Esophagus squamous epithelium (tissue), 5 donors: ENCODE measurements at places on chromosomes 12 and 14. TPM values are rescaled to one million over a fixed set of nuclear protein-coding genes. Genes with fewer than 3 reads are reported as not detected.

- DNase-seq: no peak
Observed at GRCh38 chr14:96484399-96484798, 17.8 kb upstream of the PAPOLA start.

CEBPE gene
- not detected for total RNA-seq

DNA sequence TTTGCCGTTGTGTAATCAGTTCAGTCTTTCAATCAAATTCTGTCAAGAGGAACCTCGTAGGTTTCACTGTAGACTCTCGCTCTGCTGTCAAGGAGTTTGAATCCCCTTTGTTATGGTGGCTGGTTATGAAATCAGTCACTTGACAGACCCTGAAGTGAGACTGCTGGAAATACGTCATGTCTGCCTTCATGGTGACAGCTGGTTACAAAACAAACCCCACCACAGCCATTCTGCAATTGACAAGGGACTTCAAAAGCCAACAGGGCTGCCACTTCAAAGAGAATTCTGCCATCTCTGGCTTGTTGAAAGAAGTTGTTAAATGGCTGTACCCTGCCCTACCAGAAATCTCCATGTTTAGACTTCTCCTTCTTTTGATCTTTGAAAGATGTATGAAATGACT is 286.9 kb downstream of the ERC1 start:
- no peak for DNase-seq

GRCh38 chr12:39887856-39888255 is 218.0 kb downstream of the SLC2A13 start:
- DNase-seq: no peak

- no peak for DNase-seq
Observed at GRCh38 chr12:66942741-66943465, 264.0 kb upstream of the GRIP1 start.

PTPRR gene
- not detected for total RNA-seq

- DNase-seq: no peak
Observed at GRCh38 chr12:102167821-102168604, 29.6 kb downstream of the PMCH start.

DNA sequence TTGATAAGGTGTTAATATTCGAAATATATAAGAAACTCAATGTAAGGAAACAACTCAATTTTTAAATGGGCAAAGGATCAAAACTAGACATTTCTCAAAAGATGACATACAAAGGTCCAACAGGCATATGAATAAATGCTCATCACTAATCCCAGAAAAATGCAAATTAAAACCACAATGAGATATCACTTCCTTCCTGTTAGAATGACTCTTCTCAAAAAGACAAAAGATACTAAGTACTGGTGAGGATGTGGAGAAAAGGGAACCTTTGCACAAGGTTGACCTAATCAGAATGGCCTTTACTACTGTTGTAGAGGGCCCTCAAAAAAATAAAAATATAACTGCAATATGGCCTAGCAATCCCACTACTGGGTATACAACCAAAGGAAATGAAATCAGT is 383.4 kb downstream of the KCNH5 start:
- no peak for DNase-seq

DNA sequence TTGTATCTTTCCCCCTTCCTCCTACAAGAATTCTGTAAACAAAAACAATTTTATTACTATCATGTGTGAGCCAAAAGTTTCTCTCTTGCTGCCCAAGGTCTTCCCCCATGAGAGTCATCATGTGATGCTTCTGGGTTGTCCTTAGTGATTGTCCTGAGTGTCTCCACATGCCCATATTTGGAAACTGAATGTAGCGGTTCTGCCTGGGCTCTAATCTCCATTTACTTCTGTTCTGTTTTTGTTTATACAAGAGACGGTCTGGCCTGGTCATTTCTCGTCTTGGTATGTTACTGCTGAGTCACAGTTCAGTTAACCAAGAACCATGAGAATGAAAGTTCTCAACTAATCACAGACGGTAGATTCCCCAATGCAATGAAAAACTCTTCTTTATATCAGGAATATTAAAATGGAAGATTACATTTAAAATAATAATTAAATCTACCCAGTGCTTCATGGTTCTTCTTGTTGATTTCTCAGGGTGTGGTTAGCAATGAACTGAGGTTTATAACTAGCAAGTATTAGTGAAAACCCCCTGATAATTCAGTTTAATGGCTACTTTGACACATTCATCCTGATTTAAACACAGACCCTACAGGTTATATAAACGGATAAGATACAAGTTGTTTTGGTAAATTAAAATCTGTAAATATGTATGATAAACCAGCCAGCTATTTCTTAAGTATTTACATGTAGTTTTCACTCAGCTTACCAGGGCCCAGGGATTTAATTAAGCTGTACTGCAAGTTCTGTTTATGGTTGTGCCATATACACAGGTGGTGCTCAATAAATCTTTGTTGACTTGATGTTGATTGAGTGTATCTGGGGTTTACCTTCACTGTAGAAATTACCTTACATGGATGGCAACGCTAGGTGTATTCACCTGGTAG is 81.1 kb downstream of the PELI2 start:
- no peak for DNase-seq

VDR gene
- total RNA-seq: 16.6 TPM

PRB2 gene
- total RNA-seq: not detected

GRCh38 chr12:11092128-11092527 is at the start of gene TAS2R43:
Gene TAS2R43, minus strand, starts transcription at chr12:11092313. Its CDS starts 84 bp downstream, at chr12:11092229.
- no peak for DNase-seq

DNA sequence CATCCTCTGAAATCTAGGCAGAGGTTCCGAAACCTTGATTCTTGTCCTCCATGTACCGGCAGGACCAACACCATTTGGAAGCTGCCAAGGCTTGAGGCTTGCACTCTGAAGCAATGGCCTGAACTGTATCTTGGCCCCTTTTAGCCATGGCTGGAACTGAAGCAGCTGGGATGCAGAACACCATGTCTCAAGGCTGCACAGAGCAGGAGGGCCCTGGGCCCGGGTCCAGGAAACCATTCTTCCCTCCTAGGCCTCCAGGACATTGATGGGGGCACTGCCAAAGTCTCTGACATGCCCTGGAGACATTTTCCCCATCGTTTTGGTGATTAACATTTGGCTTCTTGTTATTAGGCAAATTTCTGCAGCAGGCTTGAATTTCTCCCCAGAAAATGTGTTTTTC is 198.7 kb downstream of the EFCAB11 start:
- no peak for DNase-seq

DNA sequence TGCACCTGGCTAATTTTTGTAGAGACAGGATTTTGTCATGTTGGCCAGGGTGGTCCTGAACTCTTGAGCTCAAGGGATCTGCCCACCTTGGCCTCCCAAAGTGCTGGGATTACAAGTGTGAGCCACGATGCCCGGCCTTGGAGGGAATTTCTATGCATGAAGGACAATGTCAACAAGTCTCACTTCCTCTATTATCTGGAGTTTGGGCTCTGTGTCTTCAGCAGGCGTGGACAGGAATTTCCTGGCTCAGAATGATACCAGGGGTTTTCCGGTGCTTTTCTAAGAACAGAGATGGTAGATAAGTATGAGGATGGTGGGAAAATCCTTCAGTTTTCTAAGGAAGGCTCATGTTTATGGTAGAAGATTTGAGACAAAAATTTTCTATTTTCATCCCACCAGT is 75.0 kb upstream of the CCDC60 start:
- DNase-seq: no peak

- no peak for DNase-seq
Observed at GRCh38 chr12:90216020-90216552, 507.4 kb upstream of the ATP2B1 start.

DNA sequence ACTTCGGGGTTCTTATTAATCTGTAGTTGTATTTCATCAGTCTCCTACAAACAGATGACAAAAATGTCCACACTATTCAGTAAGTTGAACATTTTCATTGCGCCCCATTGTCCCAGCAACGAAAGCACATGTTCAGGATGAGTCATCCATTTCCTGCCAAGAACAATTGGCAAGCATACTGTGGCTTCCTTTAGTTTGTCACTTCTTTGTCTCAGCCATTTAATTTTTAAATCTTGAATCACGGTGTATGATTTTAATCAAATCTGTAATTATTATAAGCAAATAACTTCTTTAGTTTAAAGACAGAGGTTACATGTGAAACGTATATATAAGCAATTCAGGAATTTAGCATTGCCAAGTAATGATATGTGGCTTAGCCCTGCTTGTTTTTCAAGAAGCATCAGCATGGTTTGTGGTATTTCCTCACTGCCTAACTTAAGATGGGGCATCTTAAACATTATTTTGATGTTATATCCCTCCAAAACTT is 211.3 kb upstream of the KRR1 start:
- DNase-seq: no peak

DNA sequence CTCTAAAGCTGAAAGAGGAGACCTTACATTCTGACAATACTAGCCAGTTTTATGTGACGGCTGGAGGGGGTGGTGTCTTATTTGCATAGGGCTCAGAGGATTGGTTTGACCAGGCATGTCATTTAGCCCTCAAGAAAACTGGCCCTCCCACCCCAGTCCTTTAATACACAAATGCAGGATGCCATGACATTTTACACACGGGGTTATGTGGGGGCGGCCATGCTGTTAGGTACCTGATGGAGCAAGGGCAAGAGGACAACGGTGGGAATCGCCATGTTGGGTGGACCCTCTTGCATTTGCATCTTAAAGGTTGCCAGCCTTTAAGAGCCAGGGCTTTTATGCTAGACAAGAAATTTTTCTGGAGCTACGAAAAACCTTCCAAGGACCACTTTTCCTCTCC is 23.3 kb downstream of the MDM2 start:
- DNase-seq: no peak

TAS2R42 gene
- total RNA-seq: not detected

GRCh38 chr12:31629756-31630732 is 29.4 kb upstream of the ETFBKMT start:
- DNase-seq: no peak

ACOT4 gene
- total RNA-seq: 1.6 TPM

PAN2 gene
- total RNA-seq: 18.3 TPM

GRCh38 chr12:97272471-97272870 is 190.1 kb upstream of the RMST start:
- DNase-seq: no peak

- DNase-seq: no peak
Observed at GRCh38 chr14:21536418-21537089, 10.4 kb upstream of the SALL2 start.

DNA sequence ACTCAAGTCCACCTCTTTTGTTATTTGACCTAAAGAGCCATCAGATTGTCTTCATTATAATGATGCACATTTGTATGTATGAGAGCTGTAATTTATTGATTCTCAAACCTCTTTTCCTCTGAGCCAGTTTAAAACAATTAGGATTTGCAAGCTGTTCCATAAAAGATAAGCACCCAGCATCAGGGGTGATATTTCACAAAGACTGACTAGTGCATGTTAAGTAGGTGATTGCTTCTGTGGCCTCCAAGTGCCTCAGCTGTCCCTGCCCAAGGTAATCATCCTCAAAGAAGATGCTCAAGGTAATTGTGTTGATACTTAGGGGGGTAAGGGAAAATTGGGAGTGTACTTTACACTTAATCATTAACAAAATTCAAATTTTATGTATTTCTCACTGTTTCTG is 18.2 kb downstream of the CEP128 start:
- no peak for DNase-seq

DNA sequence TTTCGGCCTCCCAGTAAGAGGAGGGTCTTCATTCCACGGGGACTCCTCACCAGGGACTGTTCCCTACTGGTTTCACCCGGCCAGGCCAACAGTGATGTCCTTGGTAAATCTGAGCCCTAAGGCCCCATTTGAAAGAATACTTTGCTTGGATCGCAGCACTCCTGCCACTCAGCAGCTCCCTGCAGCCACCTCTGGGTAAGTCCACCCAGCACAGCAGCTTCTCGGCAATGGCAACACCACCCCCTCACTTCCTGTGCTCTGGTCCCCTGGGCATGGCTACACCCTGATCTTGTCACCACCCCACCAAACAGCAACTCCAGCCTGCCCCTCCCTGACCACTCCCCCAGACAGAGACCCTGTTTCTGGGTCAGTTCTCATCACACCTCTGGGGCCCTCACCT is 100.3 kb downstream of the SETD3 start:
- DNase-seq: no peak

DNA sequence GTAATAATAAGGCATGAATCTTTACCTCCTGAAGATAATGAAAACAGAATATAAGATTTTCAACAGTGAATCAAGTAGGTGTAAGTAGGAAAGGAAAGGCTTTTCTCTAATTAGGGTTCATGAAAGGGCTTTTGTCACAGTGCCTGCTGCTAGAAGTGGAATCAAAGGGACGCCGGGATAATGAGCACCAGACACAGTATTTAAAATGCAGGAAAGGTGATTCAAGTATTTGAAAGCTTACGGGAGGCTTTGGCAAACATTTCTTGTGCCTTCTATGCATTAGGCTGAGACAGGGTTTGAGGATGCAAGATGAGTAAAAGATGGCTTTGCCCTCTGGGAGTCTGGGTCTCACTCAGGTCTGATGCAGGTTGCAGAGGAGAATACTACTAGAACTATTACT is 70.5 kb upstream of the ANO4 start:
- DNase-seq: no peak

GRCh38 chr14:99758121-99758821 is 34.9 kb upstream of the EML1 start:
- DNase-seq: no peak

GRCh38 chr14:73745571-73746519 is 31.7 kb upstream of the PNMA1 start:
- DNase-seq: no peak

DNA sequence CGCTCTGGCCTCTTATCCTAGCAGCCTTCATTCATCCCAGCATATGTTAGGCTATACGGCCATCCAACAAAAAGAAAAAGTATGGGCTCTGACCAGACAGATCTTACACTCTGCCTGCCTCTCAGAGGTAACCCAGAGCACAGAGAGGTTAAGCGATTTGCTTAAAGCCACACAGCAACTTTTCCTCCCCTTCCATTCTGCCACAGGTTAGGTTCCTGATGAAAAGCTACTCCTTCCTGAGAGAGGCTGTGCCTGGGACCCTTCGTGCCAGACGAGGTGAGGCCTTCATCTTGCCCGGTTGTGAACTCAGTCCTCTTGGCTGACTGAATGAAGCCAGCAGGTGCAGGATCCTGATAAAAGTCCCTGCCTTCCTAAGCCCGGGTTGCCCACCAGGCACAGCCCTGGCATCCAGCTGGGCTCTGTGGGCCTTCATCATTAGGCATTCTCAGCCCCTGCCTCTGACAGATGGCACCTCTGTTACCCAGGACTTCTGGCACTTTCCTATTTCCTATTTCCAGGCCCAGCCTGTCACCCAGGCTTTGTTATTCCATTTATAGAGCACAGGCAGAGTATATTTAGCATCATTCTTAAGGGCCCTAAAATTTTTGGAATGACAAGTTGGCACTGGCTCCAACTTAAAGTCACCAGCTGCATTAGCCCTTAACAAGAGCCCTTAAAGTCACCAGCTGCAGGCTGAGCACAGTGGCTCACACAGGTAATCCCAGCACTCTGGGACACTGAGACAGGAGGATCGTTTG is 12.8 kb downstream of the SOAT2 start:
- no peak for DNase-seq

DNA sequence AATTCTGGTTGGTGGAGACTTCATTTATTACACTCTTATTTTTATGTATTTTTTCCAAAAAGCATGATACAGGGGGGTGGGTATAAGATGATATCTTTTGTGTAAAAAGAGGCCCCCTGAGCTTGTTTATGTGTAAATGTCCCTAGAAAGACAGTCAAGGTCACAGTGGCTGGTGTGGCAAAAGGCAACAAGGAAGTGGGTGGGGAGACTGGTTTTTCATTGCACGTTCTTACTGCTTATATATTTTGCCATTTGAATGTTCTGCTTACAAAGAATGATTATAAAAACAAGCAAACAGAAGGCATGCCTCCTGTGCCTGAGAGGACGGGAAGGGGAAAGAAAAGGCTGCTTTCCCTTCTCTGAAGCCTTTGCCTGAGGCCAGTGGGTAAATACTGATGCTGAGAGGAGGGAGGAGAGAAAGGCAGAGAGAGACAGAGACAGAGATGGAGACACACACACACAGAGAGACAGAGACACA is 24.1 kb upstream of the ADIPOR2 start:
- no peak for DNase-seq

- DNase-seq: no peak
Observed at GRCh38 chr12:94458877-94459727, 565 bp downstream of the CEP83 start.
